ENCODE measurements at places on chromosomes 13 and 19.

GRCh38 chr19:10238172-10238783 is 7.1 kb upstream of the S1PR2 start:
- no peaks in the 10 kb centered on the region for H3K36me3 ChIP-seq
- peak; percentile 79 for DNase-seq
- H3K27ac ChIP-seq = peak overlapping the region; percentile 84
- no peak overlapping the region for H3K4me3 ChIP-seq
- no peaks in the 10 kb centered on the region for H3K27me3 ChIP-seq
- peaks cover 24% of the 10 kb centered on the region for H3K4me1 ChIP-seq

- H3K36me3 ChIP-seq = peaks cover 3% of the 10 kb centered on the region
- no peak for DNase-seq
- H3K27me3 ChIP-seq = no peaks in the 10 kb centered on the region
- H3K4me1 ChIP-seq = peaks cover 4% of the 10 kb centered on the region
- no peak overlapping the region for H3K27ac ChIP-seq
- H3K4me3 ChIP-seq = no peak overlapping the region
Measured at GRCh38 chr13:35481777-35482176, 5.3 kb upstream of the MAB21L1 start.

- H3K27me3 ChIP-seq = no peaks in the 10 kb centered on the region
- no peak overlapping the region for H3K27ac ChIP-seq
- H3K4me3 ChIP-seq = no peak overlapping the region
- no peak for DNase-seq
Measured at GRCh38 chr19:14732510-14732909, 42.7 kb downstream of the ZNF333 start.

DNA sequence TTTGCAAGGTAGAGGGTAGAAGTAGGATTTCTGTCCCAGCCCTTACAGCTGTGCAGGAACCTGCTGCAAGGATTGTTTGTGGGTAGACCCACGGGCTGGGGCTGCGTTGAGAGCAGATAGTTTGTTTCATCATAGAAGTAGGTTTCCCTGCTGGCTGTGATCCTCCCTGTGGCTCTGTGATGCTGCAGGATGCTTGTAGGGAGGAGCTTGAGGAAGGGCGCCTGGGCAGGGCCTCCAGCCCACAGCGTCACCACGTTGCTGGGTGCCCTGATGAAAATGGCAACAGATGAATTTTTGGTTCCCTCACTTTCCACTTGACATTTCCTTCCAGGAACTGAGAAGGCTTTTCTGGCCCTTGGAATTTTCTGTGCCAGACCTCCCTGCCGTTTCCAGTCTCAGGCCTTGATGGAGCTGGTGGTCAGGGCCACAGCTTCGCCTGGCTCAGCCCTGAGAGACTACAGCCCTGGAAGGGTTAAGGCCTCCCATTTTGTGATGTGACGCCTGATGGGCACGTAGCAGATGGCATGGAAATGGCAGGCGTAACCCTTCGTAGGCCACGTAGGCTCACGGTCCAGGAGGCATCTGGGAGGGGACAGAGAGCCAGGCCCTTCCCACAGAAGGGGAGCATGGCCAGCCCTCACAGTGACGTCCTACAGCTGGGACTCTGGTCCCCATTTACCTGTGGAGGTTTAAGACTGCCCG is 42.2 kb downstream of the GATAD2A start:
- no peaks in the 10 kb centered on the region for H3K36me3 ChIP-seq
- no peak overlapping the region for H3K27ac ChIP-seq
- H3K4me1 ChIP-seq = peaks cover 65% of the 10 kb centered on the region
- no peak overlapping the region for H3K4me3 ChIP-seq
- H3K27me3 ChIP-seq = no peaks in the 10 kb centered on the region

GRCh38 chr13:112545856-112546255 is 42.1 kb downstream of the TUBGCP3 start:
- peaks cover 58% of the 10 kb centered on the region for H3K36me3 ChIP-seq
- no peaks in the 10 kb centered on the region for H3K27me3 ChIP-seq
- H3K4me1 ChIP-seq = no peaks in the 10 kb centered on the region
- H3K27ac ChIP-seq = no peak overlapping the region

GRCh38 chr19:30757837-30758617 is 385.8 kb downstream of the ZNF536 start:
- H3K4me1 ChIP-seq = peaks cover 14% of the 10 kb centered on the region
- no peaks in the 10 kb centered on the region for H3K36me3 ChIP-seq
- no peak overlapping the region for H3K27ac ChIP-seq
- H3K4me3 ChIP-seq = no peak overlapping the region
- no peaks in the 10 kb centered on the region for H3K27me3 ChIP-seq
- no peak for DNase-seq

DNA sequence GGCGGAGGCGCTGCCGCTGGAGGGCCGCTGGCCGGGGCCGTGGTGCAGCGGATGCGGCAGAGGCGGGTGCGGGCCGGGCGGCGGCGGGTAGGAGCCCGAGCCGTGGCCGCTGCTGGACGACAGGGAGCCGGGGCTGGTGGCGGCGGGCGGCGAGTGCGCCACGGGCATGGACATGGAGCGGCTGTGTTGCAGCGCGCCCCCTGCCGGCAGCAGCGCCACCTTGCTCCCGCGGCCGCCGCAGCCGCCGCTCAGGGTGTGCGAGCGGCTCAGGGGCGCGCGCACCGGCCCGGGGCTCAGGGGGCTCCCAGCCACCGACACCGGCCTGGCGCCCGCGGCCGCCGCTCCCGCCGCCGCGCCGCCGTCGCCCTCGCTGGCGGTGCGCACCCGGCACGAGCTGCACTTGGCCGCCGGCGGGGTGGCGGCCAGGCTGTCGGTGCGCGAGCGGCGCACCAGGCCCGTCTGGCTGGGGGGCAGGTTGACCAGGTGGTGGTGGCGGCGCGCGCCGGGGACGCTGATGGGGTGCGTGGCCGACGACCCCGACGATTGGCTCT is 1.7 kb downstream of the IRS2 start:
- H3K27ac ChIP-seq = peak overlapping the region; percentile 87
- peaks cover 73% of the 10 kb centered on the region for H3K4me1 ChIP-seq
- peaks cover 13% of the 10 kb centered on the region for H3K27me3 ChIP-seq

- H3K36me3 ChIP-seq = no peaks in the 10 kb centered on the region
- H3K4me3 ChIP-seq = no peak overlapping the region
- H3K27ac ChIP-seq = no peak overlapping the region
- no peaks in the 10 kb centered on the region for H3K27me3 ChIP-seq
- DNase-seq = no peak
Measured at GRCh38 chr19:43485951-43486350, 18.6 kb downstream of the PHLDB3 start.

DNA sequence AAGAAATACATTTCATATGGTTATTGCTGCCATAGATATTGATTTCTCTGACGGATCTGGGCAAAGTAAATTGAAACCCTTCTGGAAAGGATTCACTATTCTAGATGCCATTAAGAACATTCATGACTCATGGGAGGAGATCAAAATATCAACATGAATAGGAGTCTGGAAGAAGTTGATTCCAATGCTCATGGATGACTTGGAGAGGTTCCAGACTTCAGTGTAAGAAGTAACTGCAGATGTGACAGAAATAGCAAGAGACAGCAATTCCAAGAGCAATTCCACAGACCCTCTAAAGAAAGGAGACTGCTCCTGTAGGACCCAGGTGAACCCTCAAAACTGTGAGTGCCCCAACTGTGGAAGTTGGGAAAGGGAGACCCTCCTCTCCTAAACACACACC is 30.9 kb upstream of the KCTD12 start:
- no peak overlapping the region for H3K27ac ChIP-seq
- no peak for DNase-seq
- H3K36me3 ChIP-seq = no peaks in the 10 kb centered on the region
- no peak overlapping the region for H3K4me3 ChIP-seq
- no peaks in the 10 kb centered on the region for H3K4me1 ChIP-seq

DNA sequence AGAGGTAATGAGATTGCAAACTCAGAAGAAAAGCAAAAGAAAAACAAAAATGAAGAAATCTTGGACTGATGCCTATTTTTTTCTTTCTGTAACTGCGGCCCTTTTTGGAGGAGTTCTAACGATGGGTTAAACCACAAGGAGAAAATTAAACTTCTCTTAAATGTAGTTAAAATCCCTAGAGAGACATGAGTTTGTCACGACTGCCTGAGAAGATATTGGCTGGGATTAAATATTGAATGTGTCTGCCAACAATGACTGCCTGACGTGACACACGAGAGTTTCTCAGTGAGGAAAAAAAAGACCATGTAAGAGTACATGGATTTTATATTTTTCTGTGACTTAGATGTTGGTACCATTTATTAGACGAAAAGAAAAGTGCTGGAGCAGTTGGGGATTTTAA is 1013.4 kb downstream of the PCDH9 start:
- DNase-seq = no peak
- H3K36me3 ChIP-seq = no peaks in the 10 kb centered on the region
- H3K4me3 ChIP-seq = no peak overlapping the region

DNA sequence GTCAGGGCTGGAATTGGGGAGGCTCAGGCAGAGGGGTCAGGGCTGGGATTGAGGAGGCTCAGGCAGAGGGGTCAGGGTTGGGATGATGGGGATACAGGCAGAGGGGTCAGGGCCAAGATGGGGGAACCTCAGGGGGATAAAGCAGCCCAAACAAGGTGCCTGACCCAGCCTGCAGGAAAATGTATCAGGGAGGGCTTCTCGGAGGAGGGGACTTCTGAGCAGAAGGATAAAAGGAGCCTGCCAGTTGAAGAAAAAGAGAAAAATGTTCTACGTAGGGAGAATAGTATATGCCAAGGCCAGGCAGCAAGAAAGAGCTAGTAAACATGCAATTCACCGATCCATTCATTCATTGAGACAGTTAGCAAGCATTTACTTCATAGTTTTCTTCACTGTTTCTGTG is 84.8 kb downstream of the MAP4K1 start:
- no peak overlapping the region for H3K27ac ChIP-seq
- no peaks in the 10 kb centered on the region for H3K4me1 ChIP-seq
- no peak for DNase-seq
- no peaks in the 10 kb centered on the region for H3K36me3 ChIP-seq

- H3K4me1 ChIP-seq = no peaks in the 10 kb centered on the region
- no peak overlapping the region for H3K27ac ChIP-seq
Measured at GRCh38 chr19:49398001-49398615, 10.1 kb downstream of the KASH5 start.

DNA sequence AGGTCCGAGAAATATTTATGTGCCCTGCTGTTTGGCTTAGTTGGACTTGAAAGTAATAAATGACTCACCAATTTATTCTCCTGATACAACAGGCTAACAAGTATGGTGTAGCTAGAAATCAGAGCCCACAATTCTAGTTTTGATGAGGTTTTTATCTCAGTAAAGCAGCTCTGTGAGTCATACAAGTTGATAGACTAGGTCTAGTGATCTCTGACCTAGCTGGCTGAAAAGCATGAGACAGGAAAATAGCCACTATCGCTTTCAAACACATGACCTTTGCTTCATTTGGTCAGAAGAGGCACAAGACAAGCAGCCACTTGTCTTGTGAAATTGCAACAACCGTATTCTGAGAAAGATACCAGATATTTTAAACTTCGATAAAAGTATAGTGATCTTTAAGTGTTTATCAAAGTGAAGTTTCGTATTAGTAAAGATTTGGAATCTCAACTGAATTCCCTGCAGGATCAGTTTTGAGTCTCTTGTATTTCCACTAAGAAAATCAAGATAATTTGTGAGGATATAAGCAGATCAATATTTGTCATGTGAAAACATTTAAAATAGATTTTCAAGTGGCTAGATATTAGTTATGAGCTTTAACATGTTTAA is 126.7 kb downstream of the MAB21L1 start:
- H3K27ac ChIP-seq = peak overlapping the region; percentile 45
- no peak for DNase-seq
- peaks cover 25% of the 10 kb centered on the region for H3K4me1 ChIP-seq
- H3K36me3 ChIP-seq = peaks cover 4% of the 10 kb centered on the region
- no peaks in the 10 kb centered on the region for H3K27me3 ChIP-seq
- peak overlapping the region; percentile 19 for H3K4me3 ChIP-seq

GRCh38 chr19:14565765-14566711 is 5.8 kb downstream of the NDUFB7 start:
- no peaks in the 10 kb centered on the region for H3K27me3 ChIP-seq
- H3K27ac ChIP-seq = no peak overlapping the region
- H3K4me3 ChIP-seq = no peak overlapping the region
- no peak for DNase-seq
- H3K36me3 ChIP-seq = peaks cover 21% of the 10 kb centered on the region

GRCh38 chr13:31797154-31797775 is 57.9 kb downstream of the RXFP2 start:
- no peaks in the 10 kb centered on the region for H3K27me3 ChIP-seq
- H3K4me1 ChIP-seq = no peaks in the 10 kb centered on the region
- no peak overlapping the region for H3K4me3 ChIP-seq
- no peaks in the 10 kb centered on the region for H3K36me3 ChIP-seq

DNA sequence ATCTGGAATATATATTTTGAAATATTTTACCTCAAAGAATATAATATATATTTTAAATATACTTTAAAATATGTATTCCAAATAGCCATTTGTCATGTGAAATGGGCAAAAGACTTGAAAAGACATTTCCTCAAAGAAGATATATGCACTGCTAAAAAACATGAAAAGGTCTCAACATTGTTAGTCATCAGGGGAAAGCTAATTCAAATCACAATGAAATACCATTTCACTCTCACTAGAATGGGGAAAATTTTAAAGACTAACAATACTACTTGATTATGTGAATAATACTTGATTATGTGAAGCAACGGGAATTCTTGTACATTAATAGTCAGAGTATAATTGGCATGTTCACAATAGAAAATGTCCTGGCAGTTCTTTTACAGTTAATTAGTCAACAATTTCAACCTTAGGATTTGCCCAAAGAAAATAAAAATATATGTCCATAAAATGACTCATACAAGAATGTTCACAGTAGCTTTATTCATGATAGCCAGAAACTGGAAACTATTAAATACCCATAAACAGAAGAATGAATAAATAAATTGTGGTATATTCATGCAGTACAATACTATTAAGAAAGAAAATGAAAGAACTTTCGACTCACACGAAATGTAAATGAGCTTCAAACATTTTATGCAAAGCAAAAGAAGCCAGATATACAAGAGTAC is 6.8 kb upstream of the KBTBD6 start:
- DNase-seq = no peak
- no peaks in the 10 kb centered on the region for H3K27me3 ChIP-seq
- no peak overlapping the region for H3K4me3 ChIP-seq
- H3K27ac ChIP-seq = no peak overlapping the region

DNA sequence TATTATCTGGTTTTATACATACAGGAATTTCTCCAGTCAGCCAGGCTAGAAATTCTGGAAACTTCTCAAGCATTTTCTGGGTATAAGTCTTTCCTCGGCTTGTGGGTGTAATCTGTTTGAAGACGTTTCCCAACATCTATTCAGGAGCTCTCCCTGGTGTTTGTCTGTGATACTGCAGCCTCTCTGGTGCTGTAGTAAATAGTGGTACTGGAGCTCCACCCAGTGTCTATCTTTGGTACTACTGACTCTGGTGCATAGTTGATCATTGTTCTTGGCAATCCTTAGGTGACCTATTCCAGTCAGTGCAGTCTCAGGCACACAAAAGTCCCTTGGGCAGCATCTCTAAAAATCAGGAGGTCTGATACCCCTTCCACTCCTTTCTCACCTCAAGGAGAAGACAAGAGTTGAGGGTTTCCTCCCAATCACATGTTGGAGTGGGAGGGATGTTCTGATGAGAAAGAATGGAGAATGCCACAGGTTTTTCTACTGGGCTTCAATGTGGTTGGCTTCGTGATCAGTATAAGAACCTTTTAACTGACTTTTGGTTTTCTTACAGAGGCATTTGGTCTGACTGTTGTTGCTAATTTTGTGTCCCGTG is 115.5 kb downstream of the CYSLTR2 start:
- H3K27me3 ChIP-seq = no peaks in the 10 kb centered on the region
- no peaks in the 10 kb centered on the region for H3K36me3 ChIP-seq
- H3K4me3 ChIP-seq = no peak overlapping the region
- peak; percentile 41 for DNase-seq
- peak overlapping the region; percentile 47 for H3K27ac ChIP-seq

Data from left ventricle myocardium inferior (tissue), 1 donor.